Stimulated activated CD8-positive, alpha-beta memory T cell treated with anti-CD3 and anti-CD28 coated beads, Interleukin-2, amount 100 ng/mL, for 48 hours (primary cell): ENCODE measurements at places on chromosomes 11 and 22.

DNA sequence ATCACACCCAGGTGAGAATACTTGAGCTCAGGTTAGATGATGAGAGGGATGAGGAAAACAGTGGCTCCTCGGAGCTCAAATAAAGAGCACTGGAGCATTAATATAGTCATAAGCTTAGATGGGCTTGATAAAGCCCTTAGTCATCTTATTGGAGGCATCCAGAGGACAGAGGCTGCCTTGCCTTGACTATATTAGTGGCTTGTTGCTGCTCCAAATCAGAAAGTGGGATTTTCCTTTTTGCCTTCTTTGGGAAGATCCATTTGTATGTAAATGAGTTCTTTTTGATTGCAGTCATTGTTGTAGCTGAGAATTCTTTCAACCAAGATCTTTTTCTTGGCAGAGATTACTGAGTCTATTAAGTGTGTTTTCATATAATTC lies 18.9 kb downstream of the ADM start:
- no peak for DNase-seq

DNA sequence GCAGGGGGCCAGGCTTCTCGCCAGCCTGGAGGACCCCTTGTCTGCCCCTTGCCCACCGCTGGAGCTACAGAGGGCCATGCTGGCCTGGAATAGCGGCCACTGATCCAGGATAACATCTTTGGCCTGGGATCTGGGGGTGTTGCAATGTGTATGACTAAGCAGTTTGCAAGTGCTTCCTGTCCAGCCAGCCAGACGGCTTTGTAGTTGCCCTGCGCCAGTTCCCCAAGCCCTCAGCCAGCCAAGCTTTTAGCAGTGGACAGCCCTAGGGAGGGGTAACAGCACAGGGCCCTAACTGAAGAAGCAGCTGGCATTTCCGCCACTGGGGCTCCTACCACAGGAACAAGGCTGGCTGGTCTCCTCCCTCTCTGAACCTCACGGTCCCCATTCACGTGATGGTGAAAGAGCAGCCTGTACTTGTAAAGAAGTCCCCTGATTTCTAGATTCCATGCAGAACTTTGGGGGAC lies 32.1 kb downstream of the UQCR10 start:
- no peak for DNase-seq

GRCh38 chr11:67438158-67438902 lies 848 bp upstream of the PTPRCAP start:
- peak; percentile 80 for DNase-seq

DNA sequence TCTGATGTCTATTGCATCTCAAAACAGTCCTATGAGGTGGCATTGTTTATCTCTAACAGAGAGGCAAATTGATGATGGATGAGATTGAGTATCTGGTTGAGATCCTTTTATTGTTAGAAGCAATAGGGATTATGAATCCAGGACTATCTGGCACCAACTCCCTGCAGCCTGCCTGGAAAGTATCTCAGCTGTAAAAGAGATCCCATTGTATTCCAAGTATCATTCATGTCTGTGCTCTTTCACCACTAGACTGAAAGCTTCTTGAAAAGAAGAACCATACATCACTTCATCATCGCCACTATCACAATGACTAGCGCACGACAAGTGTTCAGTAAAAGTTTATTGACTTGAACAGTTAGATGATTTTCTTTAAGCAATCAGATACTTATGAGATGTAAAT lies 41.9 kb upstream of the PCF11 start:
- no peak for DNase-seq

DNA sequence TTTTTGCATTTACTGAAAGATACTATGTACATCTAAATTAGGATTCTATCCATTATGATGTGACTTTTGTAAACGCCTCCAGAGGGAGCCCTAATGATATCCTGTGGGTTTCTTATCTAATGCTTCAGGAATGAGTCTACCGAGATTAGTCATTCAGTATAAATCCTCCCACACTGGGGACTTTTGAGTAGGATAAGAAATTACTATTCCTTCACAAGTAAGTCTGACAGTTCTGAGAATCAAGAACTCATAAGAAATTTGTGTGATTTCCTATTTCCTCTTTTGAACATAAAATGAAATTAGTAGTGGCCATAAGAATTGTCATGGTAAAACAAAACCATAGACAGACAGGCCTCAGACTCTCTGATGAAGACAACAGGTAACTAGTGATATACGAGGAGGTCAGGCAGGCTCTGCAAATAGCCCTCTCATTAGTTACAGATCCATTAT lies 10.0 kb upstream of the OR5M1 start:
- no peak for DNase-seq

GRCh38 chr11:67449116-67449844 lies 3.2 kb downstream of the GPR152 start:
- DNase-seq: no peak

- no peak for DNase-seq
Observed at GRCh38 chr22:37599153-37599552, 9.5 kb upstream of the GGA1 start.

- no peak for DNase-seq
Observed at GRCh38 chr11:107751082-107751481, 39.2 kb upstream of the SLN start.

DNA sequence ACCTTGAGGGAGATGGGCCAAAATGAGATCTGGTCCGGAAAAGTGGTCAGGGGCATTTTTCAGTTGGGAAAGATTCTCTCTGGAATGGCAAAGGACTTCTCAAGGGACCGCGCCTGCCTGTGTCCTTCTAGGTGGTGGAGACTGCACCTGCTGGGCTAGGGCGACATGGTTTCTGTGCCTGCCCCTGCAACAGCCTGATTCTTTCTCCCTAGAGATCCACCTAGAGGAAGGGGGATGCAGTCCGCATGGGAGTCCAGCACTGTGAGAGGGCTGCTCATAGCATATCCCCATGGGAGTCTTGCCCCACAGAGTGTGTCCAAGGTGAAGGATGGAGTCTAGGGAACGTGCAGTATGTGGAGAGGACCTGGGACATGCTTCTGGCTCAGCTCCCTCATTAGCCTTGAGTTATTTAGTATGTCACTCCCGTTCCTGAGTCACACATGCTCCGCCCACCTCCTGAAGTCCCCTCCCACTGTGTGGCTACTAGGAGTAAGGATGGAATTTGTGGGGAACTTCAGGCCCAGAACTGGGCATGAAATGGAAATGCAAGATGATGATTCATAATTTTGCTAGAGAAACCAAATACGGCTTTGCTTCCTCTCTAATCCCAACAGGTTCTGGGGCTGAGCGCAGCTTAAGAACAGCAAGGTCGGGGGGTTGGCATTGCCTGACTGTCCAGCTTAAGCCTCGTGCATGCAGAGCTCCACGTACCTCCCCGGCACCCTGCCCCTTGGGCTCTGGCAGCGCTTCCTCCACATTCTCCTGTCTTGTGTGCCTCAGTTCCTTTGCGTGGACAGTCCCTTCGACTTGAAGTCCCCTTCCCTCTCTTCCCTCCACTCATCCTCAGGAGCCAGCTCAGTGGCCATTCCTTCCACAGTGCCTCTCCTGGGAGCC lies 35.0 kb downstream of the GRIK4 start:
- no peak for DNase-seq

- DNase-seq: no peak
Observed at GRCh38 chr11:65427691-65428577, 5.3 kb downstream of the NEAT1 start.

GRCh38 chr11:65637794-65638419 lies at the start of gene SIPA1:
Gene SIPA1, plus strand, starts transcription at chr11:65638101. Its CDS starts 2,821 bp downstream, at chr11:65640922.
- peak; percentile 73 for DNase-seq

GRCh38 chr11:113552271-113552670 lies 77.1 kb upstream of the DRD2 start:
- no peak for DNase-seq

- DNase-seq: no peak
Observed at GRCh38 chr11:10385696-10386095, 69.4 kb upstream of the AMPD3 start.

DNA sequence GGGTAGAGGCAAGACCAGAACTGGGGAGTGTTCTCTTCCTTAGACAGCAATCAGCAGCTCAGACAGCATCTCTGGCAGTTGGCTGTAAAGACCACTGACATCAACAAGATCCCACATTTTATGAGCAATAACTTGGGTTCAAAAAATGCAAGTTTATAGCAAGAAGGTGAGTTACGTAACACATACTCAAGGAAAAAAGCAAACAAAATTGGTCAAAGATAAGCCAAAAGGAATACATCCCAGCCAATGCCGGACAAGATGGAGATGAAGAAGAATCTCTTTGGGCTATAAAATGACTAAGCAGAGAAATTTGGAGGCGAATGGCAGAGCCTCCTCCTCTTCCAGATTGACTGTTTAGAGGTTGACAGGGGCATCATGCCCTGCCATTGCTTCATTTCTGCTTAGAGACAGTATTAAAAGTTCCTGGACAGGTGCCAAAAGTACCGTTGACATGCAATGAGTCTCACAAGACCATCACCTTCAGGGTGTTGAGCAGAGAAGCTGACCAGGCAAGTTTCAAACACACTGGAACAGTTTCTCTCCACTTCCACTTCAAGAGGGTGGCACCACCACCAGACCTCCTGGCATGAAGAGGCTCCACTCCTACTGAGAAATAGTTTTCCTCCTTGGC lies 55.9 kb downstream of the ENDOD1 start:
- DNase-seq: no peak
